ENCODE measurements at places on chromosomes 11 and 22.
A peak's percentile ranks its signal among the peaks of the same experiment; 100 is the strongest.

- DNase-seq, result peak; percentile 31
Observed at GRCh38 chr11:8092587-8093424, 11.8 kb downstream of the TUB start.

- no peak for DNase-seq
Observed at GRCh38 chr11:72227316-72228228, 3.0 kb downstream of the INPPL1 start.

DNA sequence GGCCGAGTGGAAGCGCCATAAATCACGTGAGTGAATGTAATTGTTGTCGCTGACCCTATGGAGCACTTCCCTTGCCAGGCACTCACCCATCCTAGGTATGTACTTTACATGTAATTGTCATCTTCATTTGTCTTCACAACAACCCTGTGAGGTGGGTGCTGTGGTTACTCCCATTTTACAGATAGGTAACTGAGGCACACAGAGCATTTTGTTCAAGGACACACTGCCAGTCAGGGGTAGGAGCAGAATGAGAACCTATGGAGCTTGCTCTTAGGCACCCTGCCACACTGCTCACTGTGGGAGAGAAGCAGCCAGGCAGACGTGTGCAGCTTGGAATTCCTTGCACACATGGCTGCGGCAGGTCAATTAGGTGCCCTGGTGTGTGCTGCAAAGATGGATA is 785 bp upstream of the EFCAB6 start:
- DNase-seq, result no peak

GRCh38 chr11:1570896-1571759 is 943 bp downstream of the DUSP8 start:
- DNase-seq, result no peak

DNA sequence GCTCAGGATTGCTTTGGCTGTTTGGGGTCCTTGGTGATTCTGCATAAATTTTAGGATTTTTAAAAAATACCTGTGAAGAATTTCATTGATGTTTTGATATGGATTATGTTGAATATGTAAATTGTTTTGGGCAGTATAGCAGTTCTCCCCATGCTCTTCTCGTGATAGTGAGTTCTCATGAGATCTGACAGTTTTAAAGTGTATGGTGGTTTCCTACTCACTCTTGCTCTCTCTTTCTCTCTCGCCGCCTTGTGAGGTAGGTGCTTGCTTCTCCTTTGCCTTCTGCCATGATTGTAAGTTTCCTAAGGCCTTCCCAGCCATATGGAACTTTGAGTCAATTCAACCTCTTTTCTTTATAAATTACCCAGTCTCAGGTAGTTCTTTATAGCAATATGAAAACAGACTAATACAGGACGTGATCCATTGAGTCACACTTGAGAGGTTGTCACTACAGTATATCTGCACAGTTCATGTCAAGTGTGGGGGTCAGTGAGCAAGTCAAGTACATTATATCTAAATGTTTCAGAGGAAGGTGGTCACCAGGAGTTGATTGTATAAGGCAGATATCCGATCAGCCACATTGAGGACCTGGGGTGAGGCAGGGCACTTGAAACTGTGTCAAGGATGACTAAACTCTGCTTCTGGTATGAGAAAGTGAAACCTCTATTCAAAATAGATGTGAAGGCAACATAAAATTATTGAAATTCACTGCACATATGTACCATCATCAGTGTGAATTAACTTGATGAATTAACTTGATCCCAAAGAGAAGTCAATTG is 70.7 kb upstream of the CCDC179 start:
- no peak for DNase-seq

All from SW 1271 (cell line).